ENCODE measurements at places on chromosomes 5 and 9.

DNA sequence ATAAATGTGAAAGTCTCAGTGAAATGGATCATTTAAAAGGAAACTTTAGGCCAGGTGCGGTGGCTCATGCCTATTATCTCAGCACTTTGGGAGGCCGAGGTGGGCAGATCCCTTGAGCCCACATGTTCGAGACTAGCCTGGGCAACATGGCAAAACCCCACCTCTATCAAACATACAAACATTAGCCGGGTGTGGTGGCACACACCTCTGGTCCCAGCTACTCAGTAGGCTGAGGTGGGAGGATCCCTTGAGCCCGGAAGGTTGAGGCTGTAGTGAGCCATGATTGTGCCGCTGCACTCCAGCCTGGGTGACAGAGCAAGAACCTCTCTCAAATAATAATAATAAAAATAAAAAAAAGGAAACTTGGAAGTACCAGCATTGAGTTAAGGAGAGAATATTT, 176.1 kb downstream of the HSPA4 start:
- DNase-seq: no peak
- H3K27ac ChIP-seq: no peak overlapping the region
- H3K36me3 ChIP-seq: no peaks in the 10 kb centered on the region

GRCh38 chr5:126395198-126395597, 28.0 kb upstream of the GRAMD2B start:
- no peak for DNase-seq
- no peak overlapping the region for H3K4me3 ChIP-seq
- no peak overlapping the region for H3K27ac ChIP-seq
- no peaks in the 10 kb centered on the region for H3K27me3 ChIP-seq
- H3K36me3 ChIP-seq: no peaks in the 10 kb centered on the region

DNA sequence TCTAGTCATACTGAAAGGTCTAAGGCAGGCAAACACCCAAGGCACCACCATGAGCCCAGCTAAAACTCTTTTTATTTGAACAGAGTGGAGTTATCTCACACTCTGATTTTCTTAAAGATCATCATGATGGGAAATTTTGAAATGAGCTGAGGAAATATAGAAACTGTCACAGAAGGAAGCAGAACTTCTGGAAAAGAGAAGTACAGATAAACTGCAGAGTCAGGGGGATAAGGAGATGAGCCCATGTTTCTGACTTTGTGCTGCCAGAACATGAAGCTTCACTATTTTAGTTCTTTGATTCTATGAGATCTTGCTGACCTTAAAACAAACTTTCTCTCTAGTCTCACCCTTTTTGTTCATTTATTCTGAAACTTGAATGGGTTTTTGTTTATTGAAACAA, 406.5 kb upstream of the EDIL3 start:
- no peaks in the 10 kb centered on the region for H3K27me3 ChIP-seq
- H3K27ac ChIP-seq: no peak overlapping the region
- no peak overlapping the region for H3K4me3 ChIP-seq
- H3K36me3 ChIP-seq: no peaks in the 10 kb centered on the region
- H3K4me1 ChIP-seq: no peaks in the 10 kb centered on the region

- H3K36me3 ChIP-seq: no peaks in the 10 kb centered on the region
- no peak overlapping the region for H3K4me3 ChIP-seq
- no peak for DNase-seq
- no peaks in the 10 kb centered on the region for H3K27me3 ChIP-seq
These were observed 11.8 kb downstream of the DMXL1 start for GRCh38 chr5:119082691-119083090.

DNA sequence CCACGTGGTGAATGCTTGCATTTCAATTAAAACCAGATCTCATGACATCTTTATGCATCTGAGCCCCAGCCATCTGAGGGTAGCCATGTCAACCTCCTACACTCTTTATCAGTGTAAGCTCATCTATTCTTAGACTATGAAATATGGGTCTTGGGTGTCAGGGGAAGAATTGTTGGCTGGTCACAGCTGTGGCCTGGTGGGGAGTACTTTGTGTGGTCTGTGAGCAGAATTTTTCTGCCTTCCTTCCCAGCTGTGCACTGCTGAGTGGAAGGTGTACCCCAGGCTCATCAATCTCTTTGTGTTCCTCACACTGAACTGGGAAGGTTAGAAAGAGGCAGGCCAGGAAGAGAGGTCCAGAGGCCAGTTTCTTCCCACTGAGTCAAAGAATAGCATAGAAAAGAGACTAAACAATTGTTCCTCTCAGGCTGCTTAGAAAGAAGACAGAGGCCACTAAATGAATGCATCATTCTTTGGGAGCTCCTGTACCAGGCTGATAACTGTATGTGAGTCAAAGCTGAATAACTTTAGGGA, 202.7 kb upstream of the RGMB start:
- no peak for DNase-seq
- no peak overlapping the region for H3K4me3 ChIP-seq
- H3K27me3 ChIP-seq: no peaks in the 10 kb centered on the region

DNA sequence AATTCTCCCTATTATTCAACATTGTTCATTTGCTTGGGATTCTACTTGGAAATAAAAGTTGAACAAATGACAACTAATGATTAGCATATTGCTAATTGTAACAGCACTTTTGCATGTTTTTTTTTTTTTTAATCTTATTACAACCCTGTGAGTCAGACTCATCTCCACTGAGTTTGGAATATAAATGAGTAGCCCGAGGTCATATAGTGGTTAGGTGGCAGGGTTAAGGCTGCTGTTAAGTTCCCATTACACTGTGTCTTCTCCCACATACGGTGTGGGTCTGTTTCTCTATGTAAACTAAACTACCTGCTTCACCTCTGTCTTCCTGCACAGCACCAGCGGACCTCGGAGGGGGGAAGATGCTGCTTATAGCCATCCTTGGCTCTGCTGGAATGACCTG, 92.4 kb downstream of the EQTN start:
- DNase-seq: no peak
- peaks cover 17% of the 10 kb centered on the region for H3K36me3 ChIP-seq
- peaks cover 7% of the 10 kb centered on the region for H3K4me1 ChIP-seq
- no peaks in the 10 kb centered on the region for H3K27me3 ChIP-seq
- H3K4me3 ChIP-seq: no peak overlapping the region
- no peak overlapping the region for H3K27ac ChIP-seq

DNA sequence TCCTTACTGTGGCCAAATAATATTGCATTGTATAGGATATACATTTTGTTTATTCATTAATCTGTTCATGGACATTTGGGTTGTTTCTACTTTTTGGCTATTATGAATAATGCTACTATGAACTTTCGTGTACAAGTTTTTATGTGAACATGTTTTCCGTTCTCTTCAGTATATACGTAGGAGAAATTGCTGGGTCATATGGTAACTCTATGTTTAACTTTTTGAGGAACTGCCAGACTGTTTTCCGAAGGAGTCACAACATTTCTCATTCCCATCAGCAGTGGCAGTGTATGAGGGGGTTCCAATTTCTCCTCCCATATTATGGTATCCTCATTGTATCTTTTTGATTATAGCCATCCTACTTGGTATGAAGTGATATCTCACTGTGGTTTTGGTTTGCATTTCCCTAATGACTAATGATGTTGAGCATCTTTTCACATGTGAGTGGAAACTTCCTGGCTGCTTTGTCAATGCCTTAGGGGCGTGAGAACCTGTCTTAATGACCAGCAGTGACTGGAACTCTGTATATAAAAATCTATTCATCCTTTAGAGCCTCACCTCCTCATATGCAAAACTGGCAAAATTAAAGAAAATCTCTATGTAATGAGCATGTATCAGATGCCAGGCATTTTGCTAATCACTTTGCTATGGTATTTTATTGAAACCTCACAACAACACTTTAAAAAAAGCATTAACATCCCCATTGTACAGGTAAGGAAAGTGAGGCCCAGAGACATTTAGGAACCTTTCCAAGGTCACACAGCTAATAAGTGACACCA, 47.8 kb upstream of the TGFBR1 start:
- no peak for DNase-seq
- H3K36me3 ChIP-seq: peaks cover 62% of the 10 kb centered on the region
- H3K4me1 ChIP-seq: peaks cover 33% of the 10 kb centered on the region
- no peaks in the 10 kb centered on the region for H3K27me3 ChIP-seq
- no peak overlapping the region for H3K4me3 ChIP-seq
- H3K27ac ChIP-seq: peak overlapping the region; percentile 84

- H3K27ac ChIP-seq: peak overlapping the region; percentile 93
- H3K36me3 ChIP-seq: no peaks in the 10 kb centered on the region
- H3K27me3 ChIP-seq: no peaks in the 10 kb centered on the region
- DNase-seq: no peak
These were observed 1.2 kb upstream of the RUSC2 start for GRCh38 chr9:35488566-35489312.

- peaks cover 16% of the 10 kb centered on the region for H3K36me3 ChIP-seq
- no peak overlapping the region for H3K27ac ChIP-seq
- DNase-seq: no peak
- no peaks in the 10 kb centered on the region for H3K27me3 ChIP-seq
- peaks cover 59% of the 10 kb centered on the region for H3K4me1 ChIP-seq
- H3K4me3 ChIP-seq: no peak overlapping the region
These were observed 49.3 kb downstream of the RICTOR start for GRCh38 chr5:39024884-39025283.

GRCh38 chr5:25850581-25850980, 1187.8 kb downstream of the CDH9 start:
- H3K27me3 ChIP-seq: no peaks in the 10 kb centered on the region
- no peak for DNase-seq
- H3K4me3 ChIP-seq: no peak overlapping the region

DNA sequence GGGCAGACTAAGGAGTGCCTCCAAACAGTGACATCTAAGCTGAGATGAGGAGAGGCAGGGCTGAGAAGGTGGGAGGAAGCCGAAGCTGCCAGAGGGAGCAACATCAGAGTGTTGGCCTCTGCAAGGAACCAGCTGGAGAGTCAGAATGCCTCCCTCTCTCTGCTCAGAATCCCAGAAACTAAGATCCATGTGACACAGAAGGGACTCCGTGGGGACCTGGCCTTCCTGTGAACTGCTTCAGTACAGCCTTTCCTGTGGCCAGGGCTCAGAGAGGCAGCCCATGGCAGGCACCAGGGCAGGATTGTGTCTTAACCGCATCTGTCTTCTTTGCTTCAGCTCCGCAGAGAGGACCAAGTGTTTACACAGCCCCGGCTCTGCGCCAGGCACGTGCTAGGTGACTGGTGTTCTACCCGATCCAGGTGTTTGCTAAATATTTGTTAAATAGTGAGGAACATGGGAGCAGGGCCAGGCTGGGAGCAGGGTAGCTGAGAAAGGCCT, 33.5 kb downstream of the KCNMB1 start:
- no peak overlapping the region for H3K4me3 ChIP-seq
- no peaks in the 10 kb centered on the region for H3K36me3 ChIP-seq
- peak; percentile 44 for DNase-seq
- no peak overlapping the region for H3K27ac ChIP-seq
- H3K27me3 ChIP-seq: peaks cover 66% of the 10 kb centered on the region

DNA sequence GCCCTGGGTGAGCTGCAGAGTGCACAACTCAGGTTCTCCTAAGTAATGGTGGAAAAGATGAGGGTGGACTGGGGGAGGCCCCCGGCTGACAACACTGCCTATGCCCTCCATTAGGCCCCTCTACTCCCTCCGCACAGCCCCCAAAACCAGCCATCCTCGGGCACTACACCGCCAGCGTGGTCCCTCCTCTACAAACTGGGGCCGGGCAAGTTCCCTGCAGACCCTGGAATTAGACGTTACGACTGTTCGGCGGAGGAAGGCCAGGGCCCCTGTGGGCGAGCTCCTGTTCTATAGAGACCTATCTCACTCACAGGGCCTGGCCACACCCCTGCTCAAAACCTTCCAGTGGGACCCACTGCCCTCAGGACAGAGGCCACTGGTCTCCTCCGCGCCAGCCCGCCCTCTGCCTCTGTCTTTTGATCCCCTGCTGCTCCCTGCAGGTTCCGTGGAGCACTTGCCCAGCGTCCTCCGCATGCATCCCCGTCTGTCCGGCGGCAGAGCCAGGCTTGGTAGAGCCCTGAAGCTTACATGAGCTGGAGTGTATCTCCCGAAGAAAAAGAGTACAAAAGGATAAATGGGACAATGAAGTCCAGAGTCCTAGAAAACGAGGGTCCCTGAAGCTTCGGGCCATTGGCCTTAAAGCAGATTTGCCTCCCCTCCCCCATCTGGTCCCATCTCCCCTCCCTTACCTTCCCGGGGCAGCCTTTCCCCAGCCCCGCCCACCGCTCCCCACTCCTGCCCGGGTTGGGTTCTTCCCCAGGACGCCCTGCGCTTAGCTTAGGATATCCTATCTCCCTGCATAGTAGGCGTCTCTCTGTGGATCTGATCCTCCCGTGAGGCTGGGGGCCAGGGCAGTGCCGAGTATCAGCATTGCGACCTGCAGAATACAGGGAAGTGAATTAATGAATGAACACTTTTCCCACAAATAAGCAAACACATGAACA, 71.3 kb downstream of the HRH2 start:
- peaks cover 7% of the 10 kb centered on the region for H3K4me1 ChIP-seq
- H3K27me3 ChIP-seq: peaks cover 69% of the 10 kb centered on the region
- peak overlapping the region; percentile 30 for H3K4me3 ChIP-seq
- DNase-seq: no peak

DNA sequence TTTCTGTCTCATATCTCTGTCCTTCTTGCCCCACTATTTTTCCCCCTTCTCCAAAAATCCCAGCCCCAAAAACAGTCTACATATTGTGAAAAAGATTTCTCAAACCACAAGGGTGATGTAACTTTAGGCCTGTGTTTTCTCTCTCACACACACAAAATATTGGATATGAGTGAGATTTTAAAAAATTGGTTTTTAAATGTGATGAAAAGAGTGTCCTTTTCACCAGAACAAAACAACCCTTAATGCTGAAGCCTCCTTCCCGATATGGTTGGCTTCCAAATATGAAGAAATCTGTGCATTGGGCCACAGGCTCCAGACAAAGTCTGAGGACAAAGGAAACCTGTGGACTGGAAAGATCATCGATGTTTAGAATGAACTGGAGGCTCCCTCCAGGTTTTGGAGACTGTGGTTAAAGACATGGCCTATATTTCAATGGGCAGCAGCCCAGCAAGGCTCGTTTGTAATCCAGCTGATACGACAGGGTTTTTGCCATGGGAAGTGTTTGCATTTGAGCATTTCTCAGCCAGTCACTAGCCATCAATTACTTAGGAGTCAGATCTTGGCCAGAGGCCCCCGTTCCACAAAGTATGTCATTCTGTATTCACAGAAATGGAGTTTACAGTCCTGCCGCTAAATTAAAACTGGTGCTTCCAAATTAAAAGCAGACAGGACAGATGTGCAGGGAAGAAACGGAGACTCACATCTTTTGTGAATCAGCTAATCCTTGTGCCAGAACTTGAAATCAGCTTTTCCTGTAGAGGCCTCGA, 546.3 kb downstream of the EBF1 start:
- no peaks in the 10 kb centered on the region for H3K27me3 ChIP-seq
- no peaks in the 10 kb centered on the region for H3K36me3 ChIP-seq
- H3K4me1 ChIP-seq: peaks cover 14% of the 10 kb centered on the region
- no peak overlapping the region for H3K4me3 ChIP-seq
- peak; percentile 29 for DNase-seq
- H3K27ac ChIP-seq: peak overlapping the region; percentile 83

- H3K36me3 ChIP-seq: no peaks in the 10 kb centered on the region
- no peaks in the 10 kb centered on the region for H3K4me1 ChIP-seq
- H3K27me3 ChIP-seq: no peaks in the 10 kb centered on the region
These were observed 103.7 kb upstream of the ITGA1 start for GRCh38 chr5:52684051-52684450.

All from left ventricle myocardium inferior (tissue), 1 donor.